ENCODE measurements at places on chromosomes 1 and 21. TPM values are rescaled to one million over a fixed set of nuclear protein-coding genes. Genes with fewer than 3 reads are reported as not detected.

DNA sequence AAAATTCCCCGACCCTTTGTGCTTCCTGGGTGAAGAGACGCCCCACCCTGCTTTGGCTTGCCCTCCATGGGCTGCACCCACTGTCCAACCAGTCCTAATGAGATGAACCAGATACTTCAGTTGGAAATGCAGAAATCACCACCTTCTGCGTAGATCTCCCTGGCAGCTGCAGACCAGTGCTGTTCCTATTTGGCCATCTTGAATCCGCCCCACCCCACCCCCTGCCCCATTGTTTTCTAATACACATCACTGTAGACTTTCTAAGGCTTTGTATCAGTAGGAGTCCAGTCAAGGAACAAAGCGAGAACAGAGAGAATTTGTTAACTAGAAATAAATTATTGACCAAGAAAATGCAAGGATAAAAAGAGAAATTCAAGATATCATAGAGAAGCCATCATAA lies 178.2 kb downstream of the KCNK2 start:
- DNase-seq = no peak
- H3K36me3 ChIP-seq = no peaks in the 10 kb centered on the region
- H3K4me3 ChIP-seq = no peak overlapping the region
- H3K27me3 ChIP-seq = peaks cover 4% of the 10 kb centered on the region

GRCh38 chr1:87226341-87226760 lies 102.3 kb upstream of the LMO4 start:
- H3K4me3 ChIP-seq = no peak overlapping the region
- peak overlapping the region; percentile 22 for H3K27ac ChIP-seq
- no peak for DNase-seq
- H3K36me3 ChIP-seq = no peaks in the 10 kb centered on the region

DNA sequence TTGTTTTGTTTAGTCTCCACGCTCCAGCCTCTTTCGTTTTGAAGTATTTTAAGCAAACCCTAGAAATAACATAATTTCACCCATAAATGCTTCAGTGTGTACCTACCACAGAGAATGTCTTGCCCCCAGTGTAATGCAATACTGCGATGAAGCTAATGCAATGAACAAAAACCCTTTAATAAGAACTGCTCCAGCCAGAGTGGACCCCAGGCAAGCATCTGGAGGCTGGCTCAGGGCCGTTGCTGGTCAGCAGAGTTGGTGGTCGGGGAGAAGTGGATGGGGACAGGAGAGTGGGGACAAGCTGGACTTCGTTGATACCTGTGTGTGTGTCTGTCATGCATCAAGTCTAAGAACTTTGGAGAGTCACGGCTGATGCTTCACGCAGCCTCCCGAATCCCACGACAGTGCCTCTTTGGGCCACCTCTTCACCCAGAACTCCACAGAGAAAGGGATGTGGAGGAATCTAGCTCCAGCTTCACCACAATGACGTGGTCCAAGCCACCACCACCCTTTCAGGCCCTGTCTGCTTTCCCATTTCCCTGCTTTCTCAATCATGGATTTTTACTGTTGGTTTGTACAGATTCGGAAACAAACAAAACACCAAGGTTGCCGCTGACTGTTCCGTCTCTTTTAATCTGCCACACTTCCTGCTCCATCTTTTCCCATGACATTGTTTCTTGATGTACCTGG lies 108.6 kb upstream of the ERRFI1 start:
- H3K27me3 ChIP-seq = no peaks in the 10 kb centered on the region
- H3K4me3 ChIP-seq = peak overlapping the region; percentile 26
- no peak for DNase-seq
- no peaks in the 10 kb centered on the region for H3K36me3 ChIP-seq

Gene CCDC17
- total RNA-seq = 3.6 TPM

Gene UMODL1
- 1.0 TPM for total RNA-seq

Gene CDC42BPA
- 18.5 TPM for total RNA-seq

DNA sequence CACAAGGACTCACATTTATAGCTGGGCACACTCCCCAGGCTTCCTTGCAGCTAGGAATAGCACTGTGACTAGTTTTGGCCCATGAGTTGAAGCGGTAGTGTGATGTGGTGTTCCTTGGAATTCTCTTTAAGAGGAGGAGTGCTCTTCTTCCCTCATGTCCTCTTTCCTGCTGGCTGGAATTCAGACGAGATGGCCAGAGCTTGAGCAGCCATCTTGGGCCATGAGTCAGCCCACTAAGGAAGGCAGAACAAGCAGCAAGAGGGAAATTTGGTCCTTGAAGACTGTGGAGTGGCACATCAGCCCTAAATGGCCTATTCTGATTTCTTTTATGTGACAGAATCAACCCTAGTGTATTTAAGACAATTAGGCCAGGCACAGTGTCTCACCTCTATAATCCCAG lies 20.0 kb downstream of the HTR6 start:
- no peak for DNase-seq
- H3K27me3 ChIP-seq = no peaks in the 10 kb centered on the region
- H3K27ac ChIP-seq = no peak overlapping the region
- H3K4me3 ChIP-seq = no peak overlapping the region
- no peaks in the 10 kb centered on the region for H3K4me1 ChIP-seq
- no peaks in the 10 kb centered on the region for H3K36me3 ChIP-seq

DNA sequence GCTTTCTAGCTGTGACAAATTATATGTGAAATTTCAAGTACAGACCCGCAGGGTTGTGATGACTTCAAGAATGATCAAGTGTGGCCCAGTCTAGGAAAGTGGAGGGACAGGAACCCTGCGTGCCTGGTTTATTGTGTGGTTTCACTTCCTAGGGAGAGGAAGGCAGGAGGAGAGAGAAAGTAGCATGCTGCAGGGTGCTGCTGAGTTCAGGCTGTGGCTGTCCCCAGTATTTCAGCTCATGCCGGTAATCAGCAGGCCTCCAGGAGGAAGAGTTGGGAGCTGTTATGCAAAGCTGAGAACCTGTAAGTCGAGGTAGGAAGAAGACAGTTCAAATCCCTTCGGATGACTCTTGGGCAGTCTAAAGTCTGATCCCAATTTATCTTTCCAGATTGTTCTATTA lies 140.4 kb downstream of the ROR1 start:
- peaks cover 68% of the 10 kb centered on the region for H3K4me1 ChIP-seq
- H3K27me3 ChIP-seq = peaks cover 17% of the 10 kb centered on the region
- no peak overlapping the region for H3K27ac ChIP-seq
- peaks cover 5% of the 10 kb centered on the region for H3K36me3 ChIP-seq

DNA sequence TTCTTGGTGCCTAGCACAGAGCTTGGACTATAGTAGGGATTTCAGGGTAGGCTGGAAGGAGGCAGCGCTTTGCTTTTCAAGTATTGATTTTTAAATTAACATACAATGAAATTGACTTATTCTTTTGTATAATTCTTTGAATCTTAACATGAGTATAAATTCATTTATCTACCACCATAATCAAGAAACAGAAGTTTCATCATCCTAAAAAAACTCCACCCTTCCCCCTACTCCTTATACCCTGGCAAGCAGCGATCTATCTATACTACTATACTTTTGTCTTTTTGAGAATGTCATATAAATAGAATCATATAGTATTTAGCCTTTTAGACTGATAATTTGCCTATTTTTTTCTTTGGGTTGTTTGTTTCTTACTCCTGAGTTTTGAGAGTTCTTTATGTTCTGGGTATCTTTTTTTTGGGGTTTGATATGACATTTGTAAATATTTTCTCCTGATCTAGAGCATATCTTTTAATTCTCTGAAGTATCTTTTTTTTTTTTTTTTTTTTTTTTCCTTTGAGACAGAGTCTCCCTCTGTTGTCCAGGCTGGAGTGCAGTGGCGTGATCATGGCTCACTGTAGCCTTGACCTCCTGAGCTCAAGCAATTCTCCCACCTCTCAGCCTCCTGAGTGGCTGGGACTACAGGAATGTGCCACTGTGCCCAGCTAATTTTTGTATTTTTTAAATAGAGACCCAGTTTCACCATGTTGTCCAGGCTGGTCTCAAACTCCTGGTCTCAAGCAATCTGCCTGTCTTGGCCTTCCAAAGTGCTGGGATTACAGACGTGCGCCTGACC lies 6.4 kb downstream of the RPS6KC1 start:
- no peaks in the 10 kb centered on the region for H3K27me3 ChIP-seq
- no peak for DNase-seq
- peaks cover 7% of the 10 kb centered on the region for H3K36me3 ChIP-seq
- H3K27ac ChIP-seq = no peak overlapping the region

GRCh38 chr1:13921190-13921589 lies 221.2 kb downstream of the PRDM2 start:
- H3K4me3 ChIP-seq = no peak overlapping the region
- H3K27me3 ChIP-seq = peaks cover 20% of the 10 kb centered on the region
- H3K4me1 ChIP-seq = no peaks in the 10 kb centered on the region
- H3K36me3 ChIP-seq = no peaks in the 10 kb centered on the region
- DNase-seq = no peak
- H3K27ac ChIP-seq = no peak overlapping the region

Gene SELL
- total RNA-seq = not detected

Gene ERICH3
- 0.29 TPM for total RNA-seq

GRCh38 chr1:5990913-5991312 lies 1.3 kb downstream of the NPHP4 start:
- peak overlapping the region; percentile 81 for H3K27ac ChIP-seq
- no peaks in the 10 kb centered on the region for H3K36me3 ChIP-seq
- H3K4me1 ChIP-seq = peaks cover 16% of the 10 kb centered on the region
- H3K4me3 ChIP-seq = peak overlapping the region; percentile 92

DNA sequence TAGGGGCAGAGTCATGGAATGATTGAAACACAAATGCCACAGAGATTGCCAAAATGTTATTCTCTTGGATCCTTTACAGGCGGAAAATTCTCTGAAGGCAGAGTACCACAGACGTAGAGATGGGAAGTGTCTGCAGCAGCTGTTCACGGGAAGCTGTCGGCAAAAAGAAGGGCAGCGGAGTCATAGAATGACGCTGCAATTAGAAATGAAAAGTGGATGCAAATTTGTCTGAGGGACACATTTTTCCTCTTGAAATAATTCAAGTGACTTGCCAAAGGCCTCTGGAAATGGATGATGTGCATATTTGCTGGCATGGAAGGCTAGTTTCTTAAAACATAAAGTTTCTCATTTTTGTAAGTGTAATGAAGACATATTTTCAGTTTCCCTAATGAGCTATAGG lies 77.5 kb upstream of the PLD5 start:
- no peak for DNase-seq
- H3K36me3 ChIP-seq = no peaks in the 10 kb centered on the region
- peaks cover 5% of the 10 kb centered on the region for H3K27me3 ChIP-seq
- no peaks in the 10 kb centered on the region for H3K4me1 ChIP-seq
- no peak overlapping the region for H3K27ac ChIP-seq

Gene CD1E
- total RNA-seq = not detected

Gene REN
- 0.69 TPM for total RNA-seq

Gene RNU1-4
- 2,993 TPM for total RNA-seq

Gene OR2L5
- total RNA-seq = not detected

Gene TIE1
- total RNA-seq = 1.3 TPM

DNA sequence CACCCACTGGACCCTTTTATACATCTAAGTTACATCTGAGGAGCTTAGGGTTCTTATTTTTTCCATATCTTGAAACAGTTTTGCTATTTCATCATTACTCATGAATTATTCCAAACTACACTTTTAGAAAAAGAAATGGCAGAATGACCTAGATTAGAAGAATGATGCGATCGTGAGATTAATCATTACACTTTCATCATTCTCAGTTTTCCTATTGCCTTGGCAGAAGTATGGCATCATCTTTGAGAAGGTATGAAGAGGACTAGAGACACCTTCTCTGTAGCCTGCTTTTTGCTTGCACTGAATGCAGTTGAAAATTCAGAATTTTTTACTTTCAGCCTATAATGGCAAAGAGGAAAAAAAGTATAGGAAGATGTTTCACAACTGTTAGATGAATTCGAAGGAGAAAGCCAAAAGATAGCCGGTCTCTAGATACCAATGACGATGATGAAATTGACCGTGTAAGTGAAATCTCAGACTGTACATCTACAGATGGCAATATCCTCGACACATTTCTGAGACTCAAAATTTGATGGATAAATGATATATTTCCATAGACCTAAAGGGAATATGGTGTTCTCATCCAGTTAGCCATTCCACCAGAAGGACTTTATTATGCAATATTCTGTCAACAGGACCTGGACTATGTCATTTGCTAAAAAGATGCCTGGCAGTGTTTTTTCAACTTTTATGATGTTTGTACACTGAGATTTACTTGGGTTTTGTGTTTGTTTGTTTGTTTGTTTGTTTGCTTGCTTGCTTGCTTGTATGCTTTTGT lies 191.8 kb downstream of the TOMM20 start:
- no peaks in the 10 kb centered on the region for H3K27me3 ChIP-seq
- DNase-seq = no peak
- H3K4me1 ChIP-seq = peaks cover 17% of the 10 kb centered on the region
- H3K36me3 ChIP-seq = no peaks in the 10 kb centered on the region
- H3K4me3 ChIP-seq = no peak overlapping the region

DNA sequence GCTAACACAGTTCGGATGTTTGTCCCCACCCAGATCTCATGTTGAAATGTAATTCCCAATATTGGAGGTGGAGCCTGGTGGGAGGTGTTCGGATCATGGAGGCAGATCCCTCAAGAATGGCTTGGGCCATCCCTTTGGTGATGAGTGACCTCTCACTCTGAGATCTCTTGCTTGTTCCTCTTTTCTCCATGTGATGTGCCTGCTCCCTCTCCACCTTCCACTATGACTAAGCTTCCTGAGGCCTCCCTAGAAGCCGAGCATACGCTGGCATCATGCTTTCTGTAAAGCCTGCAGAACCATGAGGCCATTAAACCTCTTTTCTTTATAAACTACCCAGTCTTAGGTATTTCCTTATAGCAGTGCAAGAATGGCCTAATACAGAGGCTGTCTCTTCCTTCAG lies 8.1 kb upstream of the PLA2G5 start:
- no peak overlapping the region for H3K27ac ChIP-seq
- peaks cover 11% of the 10 kb centered on the region for H3K27me3 ChIP-seq
- H3K36me3 ChIP-seq = no peaks in the 10 kb centered on the region

DNA sequence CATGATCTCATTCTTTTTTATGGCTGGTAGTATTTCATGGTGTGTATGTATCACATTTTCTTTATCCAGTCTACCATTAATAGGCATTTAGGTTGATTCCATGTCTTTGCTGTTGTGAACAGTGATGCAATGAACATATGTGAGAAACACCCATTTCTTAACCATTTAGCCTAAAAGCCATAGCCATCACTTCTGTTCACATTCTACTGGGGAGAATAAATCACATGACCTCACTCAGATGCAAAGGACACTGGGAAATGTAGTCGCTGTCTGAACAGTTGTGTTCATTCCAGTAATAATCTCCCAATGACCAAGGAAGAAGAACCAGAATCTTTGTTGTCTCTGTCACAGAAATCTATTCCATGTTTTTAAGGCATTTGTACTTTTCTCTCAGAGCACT lies 15.1 kb upstream of the PLA2G2E start:
- H3K27me3 ChIP-seq = no peaks in the 10 kb centered on the region
- H3K4me1 ChIP-seq = no peaks in the 10 kb centered on the region
- DNase-seq = no peak
- no peak overlapping the region for H3K27ac ChIP-seq

GRCh38 chr1:109788695-109789521 lies 25.2 kb upstream of the EPS8L3 start:
- peaks cover 60% of the 10 kb centered on the region for H3K4me1 ChIP-seq
- peak overlapping the region; percentile 65 for H3K27ac ChIP-seq
- H3K27me3 ChIP-seq = no peaks in the 10 kb centered on the region
- H3K36me3 ChIP-seq = no peaks in the 10 kb centered on the region
- peak; percentile 68 for DNase-seq

Gene OR14K1
- not detected for total RNA-seq

- H3K36me3 ChIP-seq = no peaks in the 10 kb centered on the region
- no peak for DNase-seq
- peaks cover 38% of the 10 kb centered on the region for H3K27me3 ChIP-seq
- H3K27ac ChIP-seq = peak overlapping the region; percentile 59
- H3K4me3 ChIP-seq = peak overlapping the region; percentile 93
Observed at GRCh38 chr1:42034426-42034825, 115.7 kb upstream of the HIVEP3 start.

All from type B pancreatic cell (in vitro differentiated cells).